NCI-H2081 treated with DMSO at 0.1 percent for 48 hours (cell line): ENCODE measurements at places on chromosomes 1 and 21.

DNA sequence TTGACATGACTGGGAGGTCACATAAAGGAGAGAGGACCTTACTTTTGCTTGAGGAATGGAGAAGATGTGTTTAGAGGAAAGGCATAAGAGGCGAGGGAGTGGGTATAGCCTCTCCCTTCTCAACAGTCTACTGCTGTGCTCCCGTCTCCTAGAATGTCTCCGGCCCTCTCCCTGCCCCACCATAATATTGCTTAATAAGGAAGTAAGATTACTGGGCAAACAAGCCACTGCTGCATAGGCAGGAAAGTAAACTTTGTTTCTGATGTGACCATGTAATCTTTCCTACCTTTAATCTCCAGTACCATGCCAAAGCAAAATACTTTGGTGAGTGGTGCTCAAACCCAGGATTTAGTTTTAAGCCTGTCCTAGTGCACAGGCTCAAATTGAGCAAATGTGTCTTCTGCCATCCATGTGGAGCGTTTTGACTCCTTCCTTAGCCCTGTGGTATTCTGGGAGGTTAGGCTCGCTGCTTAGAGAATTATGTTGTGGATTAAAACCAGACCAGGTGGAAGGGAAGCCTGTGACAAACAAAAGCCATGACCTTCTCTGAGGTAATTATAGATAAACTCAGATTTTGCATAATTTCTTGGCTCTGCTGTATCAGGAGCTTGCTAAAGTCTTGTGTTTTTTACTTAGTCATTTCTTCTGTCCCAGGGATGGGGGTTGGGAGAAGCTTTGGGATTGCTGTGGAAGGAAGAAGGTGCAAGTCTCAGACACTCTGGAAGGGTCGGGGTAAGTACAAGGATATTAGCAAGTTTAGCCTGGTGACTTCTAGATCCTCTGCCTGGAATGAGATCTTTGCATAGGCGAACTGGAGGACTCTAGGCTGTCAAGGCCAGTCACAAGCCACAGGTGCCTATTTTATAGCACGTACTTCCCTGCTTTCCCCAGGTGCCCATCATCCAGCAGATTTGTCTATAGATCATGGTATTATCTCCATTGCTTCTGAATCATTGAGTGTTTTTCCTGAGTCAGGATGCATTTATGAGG, 34.5 kb upstream of the DIPK1A start:
- DNase-seq, result no peak

- no peak for DNase-seq
Observed at GRCh38 chr1:245684166-245684565, 529.4 kb downstream of the KIF26B start.

GRCh38 chr1:205147191-205147835, 25.5 kb upstream of the RBBP5 start:
- DNase-seq, result no peak

GRCh38 chr1:236024641-236025040, 40.2 kb downstream of the NID1 start:
- no peak for DNase-seq

DNA sequence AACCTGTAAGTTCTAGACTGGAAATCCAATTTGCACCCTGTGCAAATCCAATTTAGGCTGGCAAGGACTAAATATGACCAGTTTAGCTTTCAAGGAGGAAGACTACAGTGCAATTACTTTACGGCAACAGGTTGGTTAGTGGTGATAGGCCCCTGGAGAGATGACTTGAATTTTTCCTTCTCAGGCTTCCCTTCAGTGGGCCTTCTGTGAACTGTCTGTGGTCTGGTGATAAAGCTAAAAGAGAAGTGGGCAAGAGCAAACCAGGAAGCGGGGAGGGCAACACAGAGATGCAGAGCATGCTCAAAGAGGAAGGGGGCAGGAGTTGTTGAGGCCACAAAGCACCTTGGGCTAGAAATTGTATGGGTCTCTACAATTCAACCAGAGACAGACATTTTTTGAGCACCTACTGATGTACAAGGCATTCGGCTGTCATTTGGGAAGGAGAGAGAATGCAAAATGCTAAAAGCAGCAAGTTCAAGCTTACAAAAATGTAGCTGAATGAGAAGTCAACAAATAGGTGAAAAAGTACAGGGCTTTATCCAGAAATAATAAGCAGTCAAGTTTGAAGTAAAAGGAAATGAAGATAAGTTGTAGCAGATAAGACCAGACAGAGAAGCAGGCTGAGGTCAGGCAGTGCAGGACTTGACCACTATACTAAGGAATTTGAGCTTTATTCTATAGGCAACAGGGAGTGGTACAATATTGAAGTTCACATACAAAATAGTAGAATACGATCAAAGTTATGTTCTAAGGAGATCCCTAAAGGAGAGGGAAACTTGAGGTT, 23.9 kb downstream of the INPP5B start:
- DNase-seq, result no peak

DNA sequence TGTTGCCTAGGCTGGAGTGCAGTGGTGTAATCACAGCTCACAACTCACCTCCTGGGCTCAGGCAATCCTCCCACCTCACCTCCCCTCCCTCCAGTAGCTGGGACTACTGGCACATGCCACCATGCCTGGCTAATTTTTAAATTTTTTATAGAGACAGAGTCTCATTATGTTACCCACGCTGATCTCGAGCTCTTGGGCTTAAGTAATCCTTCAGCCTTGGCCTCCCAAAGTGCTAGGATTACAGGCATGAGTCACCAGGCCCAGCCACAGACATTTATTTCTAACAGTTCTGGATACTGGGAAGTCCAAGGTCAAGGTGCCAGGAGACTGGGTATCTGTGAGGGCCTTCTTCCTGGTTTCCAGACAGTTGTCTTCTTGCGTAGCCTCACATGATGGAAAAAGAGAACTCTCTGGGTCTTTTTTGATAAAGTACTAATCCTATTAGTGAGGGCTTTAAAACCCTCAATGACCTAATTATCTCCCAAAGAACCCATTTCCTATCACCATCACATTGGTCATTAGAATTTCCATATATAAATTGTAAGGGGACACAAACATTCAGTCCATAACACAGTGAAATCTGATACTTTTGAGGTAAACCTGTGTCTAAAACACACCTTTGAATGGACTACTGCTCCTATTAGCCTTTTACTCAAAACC, 67.9 kb downstream of the PHACTR4 start:
- no peak for DNase-seq

- DNase-seq, result no peak
Observed at GRCh38 chr21:27715131-27715530, 748.2 kb upstream of the ADAMTS5 start.

DNA sequence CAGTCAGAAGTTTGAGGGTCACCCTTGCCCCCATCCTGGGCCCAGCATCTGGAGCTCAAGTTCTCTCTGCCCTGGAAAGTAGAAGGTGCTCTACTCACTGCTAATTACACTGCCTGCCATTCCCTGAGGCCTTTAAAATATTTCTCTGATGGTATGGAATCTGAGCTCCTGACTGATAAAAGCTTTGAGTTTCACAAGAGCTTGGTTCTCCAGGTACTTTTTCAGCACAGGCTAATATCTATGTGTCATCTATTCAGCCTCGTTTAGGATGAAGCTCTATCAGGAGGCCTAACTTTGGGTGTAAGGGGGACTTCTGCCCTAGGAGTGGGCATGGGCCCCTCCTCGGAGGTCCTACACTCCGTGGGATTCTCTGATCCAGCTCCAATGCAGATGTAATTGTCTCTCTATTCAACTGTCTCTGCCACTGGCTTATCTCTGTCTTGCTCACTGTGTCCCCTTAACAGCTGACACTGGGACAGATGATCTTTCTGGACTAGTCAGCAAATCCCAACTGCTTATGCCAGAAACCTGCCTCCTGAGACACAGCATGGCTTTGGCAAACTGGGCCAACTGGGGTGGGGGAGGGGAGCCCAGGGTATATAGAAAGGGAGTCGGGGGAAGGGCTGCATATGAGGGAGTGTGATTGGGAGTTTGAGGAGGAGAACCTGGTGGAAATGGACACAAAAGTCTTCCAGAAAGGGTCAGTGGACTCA, 104.2 kb upstream of the GADD45A start:
- no peak for DNase-seq

GRCh38 chr1:173017792-173018191, 32.9 kb downstream of the TNFSF18 start:
- no peak for DNase-seq

DNA sequence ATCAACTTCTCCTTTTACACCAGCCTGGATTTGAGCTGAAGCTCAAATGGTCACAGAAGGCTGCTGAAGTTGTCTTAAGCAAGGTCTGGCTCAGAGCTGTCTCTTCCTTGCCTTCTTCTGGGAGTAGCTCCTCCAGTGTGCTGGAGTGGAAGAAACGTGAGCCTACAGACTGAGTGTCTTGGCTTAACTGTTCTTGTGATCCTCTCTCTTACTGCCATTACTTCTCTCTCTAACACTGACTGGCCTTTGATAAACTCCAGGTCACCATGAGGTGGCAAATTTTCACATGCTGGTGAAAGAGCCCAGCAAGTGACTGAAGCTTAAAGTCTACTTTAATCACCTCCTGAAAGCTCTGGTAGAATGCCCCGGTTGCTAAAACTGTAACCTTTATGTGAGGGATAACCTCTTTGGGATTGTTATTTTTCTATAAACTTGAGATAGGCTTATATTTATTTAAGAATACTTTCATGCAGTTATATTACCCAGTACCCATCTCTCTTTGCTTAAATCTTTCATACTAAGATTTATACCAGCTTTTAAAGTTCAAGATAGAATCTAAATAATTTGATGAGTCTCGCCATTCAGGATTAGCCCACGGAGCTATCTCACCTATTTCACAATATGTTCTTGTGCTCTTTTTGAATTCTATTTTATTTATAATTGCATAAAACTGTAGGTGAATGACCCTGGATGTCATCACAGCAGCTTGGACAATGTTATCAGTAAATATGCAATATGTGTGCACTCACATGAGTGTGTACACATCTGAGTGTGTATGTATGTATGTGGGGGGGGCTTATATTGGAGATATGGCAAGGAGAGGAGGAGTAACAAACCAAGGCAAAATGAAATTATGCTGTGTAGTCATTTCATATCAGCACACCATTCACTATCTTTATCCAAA, 924.0 kb downstream of the LTN1 start:
- DNase-seq, result no peak

- no peak for DNase-seq
Observed at GRCh38 chr1:14634486-14634885, 36.0 kb downstream of the KAZN start.

GRCh38 chr1:180230416-180230790, 339 bp downstream of the LHX4 start:
- no peak for DNase-seq

DNA sequence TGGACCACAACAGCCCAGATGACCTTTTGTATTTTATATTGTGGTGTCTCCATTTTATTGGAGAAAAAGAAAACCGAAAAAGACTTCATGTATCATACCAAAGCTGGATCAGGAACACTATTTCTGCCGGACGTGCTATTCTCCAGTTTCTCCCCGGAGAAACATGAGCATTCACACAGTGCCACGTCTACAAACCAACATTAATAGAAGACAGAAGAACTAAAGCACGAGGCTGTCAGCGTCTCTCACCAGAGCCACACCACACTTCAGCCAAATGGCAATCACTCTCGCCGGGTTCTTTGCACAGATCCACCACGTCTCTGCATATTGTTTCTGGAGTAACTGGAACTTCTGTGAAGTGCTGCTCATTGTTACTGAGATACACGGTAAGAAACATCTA, 24.8 kb downstream of the TP53BP2 start:
- DNase-seq, result no peak

GRCh38 chr1:181324797-181325616, 158.3 kb upstream of the CACNA1E start:
- no peak for DNase-seq

DNA sequence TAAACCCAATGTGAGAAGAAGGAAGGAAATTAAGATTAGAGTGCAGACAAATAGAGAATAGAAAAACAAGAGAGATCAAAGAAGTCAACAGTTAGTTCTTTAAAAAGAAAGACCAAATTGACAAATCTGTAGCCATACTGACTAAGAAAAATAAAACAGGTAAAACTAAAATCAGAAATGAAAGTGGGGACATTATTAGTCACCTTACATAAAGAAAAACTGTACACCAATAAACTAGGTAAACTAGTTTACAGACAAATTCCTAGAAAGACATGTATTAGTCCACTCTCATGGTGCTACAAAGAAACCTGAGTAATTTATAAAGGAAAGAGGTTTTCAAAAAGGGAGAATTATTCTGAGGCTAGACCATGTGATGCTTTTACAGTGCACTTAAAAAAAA, 22.3 kb downstream of the BLZF1 start:
- DNase-seq, result no peak

GRCh38 chr1:63442141-63442475, 74.7 kb downstream of the ALG6 start:
- DNase-seq, result no peak

DNA sequence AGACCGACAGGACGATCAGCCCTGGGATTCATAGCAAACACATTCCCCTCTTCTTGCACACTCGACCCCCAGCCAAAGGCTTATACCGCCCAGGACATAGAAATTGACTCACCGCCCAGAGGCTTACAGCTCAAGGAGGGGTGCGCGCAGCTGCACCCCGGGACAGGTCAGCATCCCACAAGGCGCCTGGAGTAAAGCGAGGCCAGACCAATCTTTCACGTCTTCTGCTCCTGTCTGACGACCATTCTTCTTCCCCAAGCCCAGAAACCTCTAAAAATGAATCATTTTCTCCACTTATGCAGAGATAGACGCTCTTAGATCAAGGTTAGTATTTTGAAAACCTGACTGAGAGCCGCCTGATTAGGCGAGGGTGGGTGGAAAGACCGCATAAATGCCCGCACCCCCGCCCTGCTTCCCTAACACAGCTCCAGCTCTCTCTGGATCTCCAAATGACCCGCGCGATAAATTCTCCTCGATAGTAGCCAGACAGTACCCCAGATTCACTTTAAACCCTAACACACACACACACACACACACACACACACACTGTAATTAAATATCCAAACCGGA, 1.9 kb upstream of the LHX8 start:
- DNase-seq, result no peak

- no peak for DNase-seq
Observed at GRCh38 chr1:95247607-95248006, 13.6 kb downstream of the RWDD3 start.

GRCh38 chr1:152520561-152521090, 6.3 kb downstream of the CRCT1 start:
- no peak for DNase-seq

DNA sequence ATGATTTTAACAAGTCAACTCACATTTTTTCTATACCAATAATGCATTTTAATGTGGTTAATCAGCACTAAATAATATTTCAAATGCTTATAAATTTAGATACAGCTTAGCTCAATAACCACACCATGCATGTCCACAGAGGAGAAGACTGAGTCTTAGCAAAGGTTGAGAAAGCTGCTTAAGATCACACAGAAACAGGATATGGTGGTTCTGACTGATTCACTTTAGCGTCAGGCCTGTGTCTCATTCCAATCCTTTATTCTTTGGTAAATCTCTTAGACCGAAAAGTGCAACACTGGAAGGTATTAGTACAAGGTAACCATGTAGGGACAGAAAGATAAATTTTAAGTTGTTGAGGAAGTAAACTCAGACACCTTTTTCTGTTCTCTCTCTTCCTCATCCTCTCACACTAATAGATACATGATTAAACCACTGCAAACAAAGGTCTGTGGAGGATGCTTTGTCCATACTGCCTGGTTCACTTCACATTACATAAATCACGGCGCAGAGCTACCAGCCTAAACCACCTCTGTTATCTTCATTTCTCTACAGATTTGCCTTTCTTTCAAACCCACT, 139.0 kb downstream of the DPYD start:
- DNase-seq, result no peak
